ENCODE measurements at places on chromosomes 11 and 22. TPM values are rescaled to one million over a fixed set of nuclear protein-coding genes. Genes with fewer than 3 reads are reported as not detected.
A peak's percentile ranks its signal among the peaks of the same experiment; 100 is the strongest.

OR4A16 gene
- total RNA-seq: not detected

- no peak overlapping the region for H3K27ac ChIP-seq
- no peaks in the 10 kb centered on the region for H3K36me3 ChIP-seq
- no peaks in the 10 kb centered on the region for H3K4me1 ChIP-seq
- no peak overlapping the region for H3K4me3 ChIP-seq
Measured at GRCh38 chr22:32661296-32661695, 140.2 kb upstream of the TIMP3 start.

- peaks cover 44% of the 10 kb centered on the region for H3K36me3 ChIP-seq
- H3K4me1 ChIP-seq: peaks cover 5% of the 10 kb centered on the region
- peak overlapping the region; percentile 20 for H3K27ac ChIP-seq
- no peaks in the 10 kb centered on the region for H3K27me3 ChIP-seq
- peak; percentile 56 for DNase-seq
Measured at GRCh38 chr11:119026970-119027369, 3.7 kb downstream of the SLC37A4 start.

- no peak overlapping the region for H3K4me3 ChIP-seq
- DNase-seq: no peak
- H3K27me3 ChIP-seq: no peaks in the 10 kb centered on the region
Measured at GRCh38 chr22:35421121-35421520, 21.2 kb downstream of the MCM5 start.

SFI1 gene
- 48.2 TPM for total RNA-seq

GRCh38 chr22:19819911-19820879, 34.5 kb downstream of the GNB1L start:
- H3K4me1 ChIP-seq: no peaks in the 10 kb centered on the region
- H3K36me3 ChIP-seq: no peaks in the 10 kb centered on the region
- H3K27ac ChIP-seq: no peak overlapping the region
- no peak for DNase-seq
- H3K27me3 ChIP-seq: no peaks in the 10 kb centered on the region

ARHGAP20 gene
- total RNA-seq: 1.4 TPM
